ENCODE measurements at places on chromosomes 7 and 10.
A peak's percentile ranks its signal among the peaks of the same experiment; 100 is the strongest.

DNA sequence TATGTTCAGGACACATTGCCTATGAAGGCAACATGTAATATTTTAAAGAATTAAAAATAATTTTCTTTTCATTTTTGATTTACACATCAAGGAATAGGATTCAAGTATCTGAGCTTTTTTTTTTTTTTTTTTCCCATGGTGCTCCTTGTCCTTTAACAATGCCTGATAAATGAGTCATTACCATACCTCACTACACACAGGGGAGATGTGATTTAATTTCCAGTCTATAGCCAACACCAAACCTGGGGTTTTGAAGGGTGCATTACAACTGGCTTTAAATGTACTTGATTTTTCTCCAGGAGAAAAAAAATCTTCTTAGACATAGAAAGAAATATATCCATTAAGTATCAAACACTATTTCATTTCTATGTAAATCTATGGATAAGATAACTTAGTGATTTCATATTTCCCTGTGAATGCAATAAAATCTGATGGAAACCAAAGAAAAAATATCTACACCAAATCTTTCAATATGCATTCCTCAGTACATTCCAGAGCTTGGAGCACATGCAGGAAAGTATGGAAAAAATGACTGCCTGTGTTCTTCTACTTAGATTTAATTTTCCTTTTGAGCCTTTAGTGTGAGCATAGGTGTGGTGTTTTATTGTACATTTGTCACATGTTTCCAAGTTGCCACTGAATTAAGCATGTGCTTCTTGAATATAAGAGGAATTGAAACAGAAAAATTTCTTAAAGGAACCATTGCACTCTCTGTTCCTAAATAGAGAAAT, 204.8 kb upstream of the MEOX2 start:
- no peak for DNase-seq

DNA sequence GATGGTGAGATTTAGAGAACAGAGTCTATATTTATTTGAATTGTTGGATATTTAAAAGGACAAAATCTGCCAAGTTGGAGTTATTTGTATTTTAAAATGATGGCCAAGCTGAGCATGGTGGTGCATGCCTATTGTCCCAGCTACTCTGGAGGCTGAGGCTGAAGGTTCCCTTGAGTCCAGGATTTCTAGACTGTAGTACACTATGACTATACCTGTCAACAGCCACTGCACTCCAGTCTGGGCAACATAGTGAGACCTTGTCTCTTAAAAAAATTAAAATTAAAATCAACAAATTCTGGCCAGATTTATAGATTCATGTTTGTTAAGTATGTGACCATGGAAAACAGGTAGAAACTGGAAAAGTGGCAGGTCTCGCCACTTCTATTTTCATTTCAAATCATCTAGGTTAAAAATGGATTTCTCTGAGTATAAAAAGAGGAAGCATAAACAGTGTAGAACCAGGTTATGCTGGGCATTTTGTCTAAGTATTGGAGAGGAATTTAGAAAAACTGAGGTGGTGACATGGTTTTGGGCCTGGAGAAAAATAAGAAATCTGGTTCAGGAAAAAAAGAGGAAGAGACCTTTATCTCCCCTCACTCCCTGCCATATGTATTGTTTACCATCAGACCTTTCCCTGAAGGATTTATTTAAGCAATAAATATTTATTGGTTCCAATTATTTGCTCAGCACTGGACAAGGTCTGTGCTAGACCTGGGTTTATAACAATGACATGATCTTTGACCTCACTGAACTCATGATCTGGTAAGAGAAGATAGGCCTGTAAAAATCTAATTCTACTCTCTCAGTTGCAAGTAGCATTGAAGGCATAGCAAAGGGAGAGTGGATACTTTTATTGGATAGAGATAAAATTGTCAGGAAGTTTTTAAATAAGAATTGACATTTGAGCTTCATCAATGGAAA, 134.2 kb downstream of the TSPAN12 start:
- no peak for DNase-seq

GRCh38 chr10:99880080-99880835, 97.8 kb downstream of the ABCC2 start:
- DNase-seq = no peak

- no peak for DNase-seq
Measured at GRCh38 chr10:78964952-78965633, 103.7 kb upstream of the ZMIZ1 start.

DNA sequence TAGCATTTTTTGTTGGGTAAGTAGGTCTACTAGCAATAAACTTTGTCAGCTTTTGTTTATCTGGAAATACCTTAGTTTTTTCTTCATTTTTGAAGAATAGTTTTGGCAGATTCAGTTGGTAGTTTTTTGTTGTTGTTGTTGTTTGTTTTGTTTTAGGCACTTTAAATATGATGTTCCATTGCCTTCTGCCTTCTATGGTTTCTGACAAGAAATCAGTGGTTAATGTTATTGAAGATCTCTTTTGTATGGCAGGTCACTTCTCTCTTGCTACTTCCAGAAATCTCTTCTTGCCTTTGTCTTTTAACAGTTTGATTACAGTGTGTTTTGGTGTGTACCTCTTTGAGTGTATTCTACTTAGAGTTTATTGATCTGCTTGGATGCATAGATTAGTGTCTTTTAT, 41.8 kb upstream of the ZNF365 start:
- no peak for DNase-seq

DNA sequence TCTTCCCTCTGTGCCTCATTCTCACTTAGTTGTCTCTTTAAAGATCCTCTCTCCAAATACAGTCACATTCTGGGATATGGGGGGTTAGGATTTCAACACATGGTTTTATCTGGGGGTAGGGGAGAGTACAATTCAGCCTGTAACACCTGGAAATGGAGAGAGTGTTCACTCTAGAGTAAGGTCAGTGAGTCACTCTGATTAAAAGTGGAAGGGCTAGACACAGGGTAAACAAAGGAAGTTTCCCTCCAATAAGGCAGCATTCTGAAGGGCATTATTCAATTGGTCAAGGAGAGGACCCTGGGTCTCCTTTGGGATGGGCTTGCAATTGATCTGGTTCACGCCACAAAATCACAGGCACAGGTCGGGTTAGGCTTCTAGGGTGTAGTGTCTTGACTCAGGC, 232.8 kb upstream of the NPSR1 start:
- no peak for DNase-seq

DNA sequence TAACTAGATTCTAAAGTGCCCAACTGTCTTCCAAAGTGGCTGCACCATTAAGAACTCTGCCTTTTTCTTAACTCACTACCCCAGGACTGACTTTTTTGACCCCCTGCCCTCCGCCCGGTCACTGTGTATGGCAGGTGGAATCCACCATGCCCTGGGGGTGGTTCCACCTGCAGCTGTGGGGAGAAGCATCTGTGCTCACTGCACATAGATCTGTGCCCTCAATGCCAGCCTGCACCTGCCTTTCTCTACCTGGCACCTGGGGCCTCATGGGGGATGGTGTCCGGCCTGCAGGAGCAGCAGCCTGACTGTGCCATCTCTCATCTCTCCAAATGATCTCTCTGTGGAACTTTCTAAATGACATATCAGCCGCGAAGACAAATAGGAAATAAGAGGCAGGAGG, 353.5 kb downstream of the PAXIP1 start:
- DNase-seq = no peak

GRCh38 chr7:69516238-69516820, 81.9 kb upstream of the AUTS2 start:
- DNase-seq = no peak

DNA sequence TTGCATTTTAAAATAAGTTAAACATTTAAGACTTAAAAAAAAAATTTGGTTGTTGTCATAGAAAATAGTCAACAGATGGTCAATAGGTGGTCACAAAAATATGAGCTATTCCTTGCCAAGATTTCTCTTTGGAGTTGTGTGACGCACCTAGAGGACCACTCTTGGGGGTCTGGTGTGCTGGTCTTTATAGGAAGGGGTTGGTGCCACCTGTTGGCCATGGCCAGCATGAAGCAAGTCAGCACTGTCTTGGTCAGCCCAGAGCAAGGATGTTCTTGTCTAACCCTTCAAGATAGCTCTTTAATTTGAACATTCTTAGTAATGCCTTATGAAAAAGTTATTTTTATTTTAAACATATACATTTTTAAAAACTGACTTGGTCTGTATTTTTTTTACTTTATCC, 267.9 kb upstream of the CNTNAP2 start:
- DNase-seq = no peak

GRCh38 chr10:92742331-92743228, 52.8 kb downstream of the HHEX start:
- peak; percentile 85 for DNase-seq

- no peak for DNase-seq
Measured at GRCh38 chr7:103989200-103989784, at the start of gene RELN. Gene RELN (minus strand): TSS chr7:103989658. CDS start chr7:103989356, 302 bp downstream.

GRCh38 chr10:28922127-28922526, 244.8 kb downstream of the BAMBI start:
- no peak for DNase-seq

- DNase-seq = no peak
Measured at GRCh38 chr10:100751211-100751933, 6.0 kb downstream of the PAX2 start.

DNA sequence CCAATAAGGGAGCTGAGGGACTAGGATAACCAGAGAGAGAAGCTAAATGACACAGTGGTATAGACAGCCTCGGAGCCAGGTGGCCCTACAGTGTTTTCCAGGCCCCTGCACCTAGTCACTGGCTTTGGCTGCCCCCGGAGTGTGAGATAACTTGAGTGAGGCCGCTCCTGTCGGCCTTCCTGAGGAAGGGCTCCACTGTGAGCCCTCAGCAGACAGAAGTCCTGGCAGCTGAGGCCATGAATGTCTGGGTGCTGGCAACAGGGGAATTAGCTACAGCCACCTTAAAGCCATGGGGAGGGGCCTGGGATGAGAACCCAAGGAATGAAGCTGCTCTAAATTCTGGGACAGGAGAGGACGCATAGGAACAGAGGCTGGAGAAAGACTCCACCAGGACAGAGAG, 4.6 kb upstream of the GDF10 start:
- no peak for DNase-seq

- DNase-seq = peak; percentile 32
Measured at GRCh38 chr10:21570761-21571521, 36.9 kb downstream of the MLLT10 start.

- no peak for DNase-seq
Measured at GRCh38 chr7:132275416-132276233, 300.6 kb downstream of the PLXNA4 start.

- DNase-seq = no peak
Measured at GRCh38 chr7:155167706-155168365, 97.7 kb downstream of the HTR5A start.

- no peak for DNase-seq
Measured at GRCh38 chr7:96739167-96739566, 29.5 kb upstream of the SEM1 start.

- DNase-seq = peak; percentile 50
Measured at GRCh38 chr7:140304191-140304799, 94.0 kb downstream of the SLC37A3 start.

DNA sequence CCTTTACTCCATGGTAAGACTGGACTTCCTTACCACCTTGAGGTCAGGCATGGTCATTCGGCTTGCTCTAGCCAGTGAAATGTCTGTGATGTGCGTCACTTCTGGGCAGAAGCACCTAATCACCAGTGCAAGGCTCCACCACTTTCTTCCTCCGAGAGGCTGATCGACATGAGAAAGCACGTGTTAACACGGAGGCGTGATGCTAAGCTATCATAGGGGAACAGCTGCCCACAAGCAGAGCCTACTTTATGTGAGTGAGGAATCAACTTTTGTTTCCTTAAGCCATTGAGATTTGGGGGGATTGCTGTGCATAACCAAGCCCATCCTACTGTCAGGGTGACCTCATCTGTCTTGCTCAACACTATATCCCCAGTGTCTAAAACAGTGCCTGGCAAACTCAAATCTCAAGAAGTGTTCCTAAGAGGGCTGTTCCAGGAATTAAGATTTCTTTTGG, 23.1 kb upstream of the SAR1A start:
- peak; percentile 48 for DNase-seq

DNA sequence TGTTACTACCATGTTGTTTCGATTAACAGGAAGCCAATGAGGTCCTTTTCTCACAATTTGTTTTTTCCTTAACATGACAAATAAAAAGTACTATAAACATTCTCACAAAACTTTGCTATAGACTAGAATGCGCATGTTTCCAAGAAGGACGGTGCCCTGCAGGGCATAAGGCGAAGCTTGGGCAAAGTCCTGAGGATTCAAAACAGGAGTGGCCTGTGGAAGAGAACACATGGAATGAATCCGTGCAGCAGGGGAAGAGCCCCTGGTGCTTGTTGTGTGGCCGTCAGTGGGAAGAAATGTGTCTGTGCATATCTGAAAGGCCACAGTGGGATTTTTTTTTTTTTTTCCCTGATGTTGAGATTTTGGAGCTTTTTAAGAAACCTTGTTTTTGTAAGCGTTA, 67.6 kb downstream of the ITGA8 start:
- no peak for DNase-seq

DNA sequence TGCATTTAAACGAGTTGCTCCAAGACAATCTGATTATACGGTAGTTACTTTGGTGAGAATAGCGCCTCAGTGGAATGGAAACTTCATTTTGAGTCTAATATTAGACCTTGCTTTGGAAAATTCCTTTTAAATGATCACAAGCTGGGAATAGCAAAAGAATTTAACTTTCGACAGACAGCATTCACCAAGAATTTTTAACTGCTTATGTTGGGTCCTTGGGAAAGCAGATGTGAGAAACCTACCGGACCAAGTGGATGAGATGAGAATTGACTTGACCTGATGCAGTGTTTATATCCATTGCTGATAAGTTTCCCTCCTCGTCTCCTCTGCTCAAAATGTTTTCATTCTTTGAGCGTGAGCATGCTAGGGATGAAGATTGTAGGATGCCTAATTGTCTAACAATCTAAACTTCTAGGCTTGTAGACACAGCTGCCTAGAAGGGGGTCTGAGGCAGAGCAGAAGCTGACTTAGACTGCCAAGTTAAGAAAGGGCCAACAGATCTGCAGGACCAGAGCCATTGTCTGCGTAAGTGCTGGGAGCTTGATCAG, 126.9 kb downstream of the CNNM2 start:
- DNase-seq = no peak

GRCh38 chr10:66951896-66952295, 26.1 kb downstream of the LRRTM3 start:
- DNase-seq = no peak

- no peak for DNase-seq
Measured at GRCh38 chr7:121833991-121834390, 39.0 kb upstream of the PTPRZ1 start.

DNA sequence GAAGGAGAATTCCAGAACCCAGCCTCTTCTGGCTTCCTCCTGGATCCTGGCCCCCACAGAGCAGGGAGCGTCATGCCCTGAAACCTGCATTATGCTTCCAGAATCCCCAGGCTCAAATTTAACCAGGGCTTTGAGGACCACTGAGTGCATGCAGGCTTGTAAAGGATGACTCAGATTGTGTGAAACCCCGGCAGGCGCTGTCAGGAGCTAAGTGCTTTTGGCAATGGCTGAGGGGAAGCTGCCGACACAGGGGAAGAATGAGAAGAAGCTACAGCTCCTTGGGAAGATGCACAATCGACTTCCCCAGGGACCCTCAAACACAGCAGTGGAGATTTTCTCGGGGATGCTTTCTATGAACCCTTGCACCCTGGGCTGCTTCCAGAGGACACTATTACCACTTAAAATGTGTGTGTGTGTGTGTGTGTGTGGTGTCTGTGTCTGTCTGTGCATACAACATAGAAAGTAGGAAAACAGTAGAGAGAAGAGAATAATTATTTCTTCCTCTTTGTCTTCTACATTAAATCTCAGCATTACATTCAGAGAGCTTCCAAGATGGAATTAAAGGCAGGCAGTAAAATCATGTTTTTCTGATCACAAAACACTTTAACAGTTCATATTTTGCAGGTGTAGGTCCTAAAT, 183.5 kb upstream of the INHBA start:
- peak; percentile 73 for DNase-seq

Measured in suppressor macrophage treated with lipopolysaccharide for 4 hours (primary cell).